Epithelial cell of proximal tubule (primary cell): ENCODE measurements at places on chromosomes 7 and 10. TPM values are rescaled to one million over a fixed set of nuclear protein-coding genes. Genes with fewer than 3 reads are reported as not detected.

Gene STAMBPL1
- total RNA-seq, result 9.9 and 19.2 TPM in 2 replicates

DNA sequence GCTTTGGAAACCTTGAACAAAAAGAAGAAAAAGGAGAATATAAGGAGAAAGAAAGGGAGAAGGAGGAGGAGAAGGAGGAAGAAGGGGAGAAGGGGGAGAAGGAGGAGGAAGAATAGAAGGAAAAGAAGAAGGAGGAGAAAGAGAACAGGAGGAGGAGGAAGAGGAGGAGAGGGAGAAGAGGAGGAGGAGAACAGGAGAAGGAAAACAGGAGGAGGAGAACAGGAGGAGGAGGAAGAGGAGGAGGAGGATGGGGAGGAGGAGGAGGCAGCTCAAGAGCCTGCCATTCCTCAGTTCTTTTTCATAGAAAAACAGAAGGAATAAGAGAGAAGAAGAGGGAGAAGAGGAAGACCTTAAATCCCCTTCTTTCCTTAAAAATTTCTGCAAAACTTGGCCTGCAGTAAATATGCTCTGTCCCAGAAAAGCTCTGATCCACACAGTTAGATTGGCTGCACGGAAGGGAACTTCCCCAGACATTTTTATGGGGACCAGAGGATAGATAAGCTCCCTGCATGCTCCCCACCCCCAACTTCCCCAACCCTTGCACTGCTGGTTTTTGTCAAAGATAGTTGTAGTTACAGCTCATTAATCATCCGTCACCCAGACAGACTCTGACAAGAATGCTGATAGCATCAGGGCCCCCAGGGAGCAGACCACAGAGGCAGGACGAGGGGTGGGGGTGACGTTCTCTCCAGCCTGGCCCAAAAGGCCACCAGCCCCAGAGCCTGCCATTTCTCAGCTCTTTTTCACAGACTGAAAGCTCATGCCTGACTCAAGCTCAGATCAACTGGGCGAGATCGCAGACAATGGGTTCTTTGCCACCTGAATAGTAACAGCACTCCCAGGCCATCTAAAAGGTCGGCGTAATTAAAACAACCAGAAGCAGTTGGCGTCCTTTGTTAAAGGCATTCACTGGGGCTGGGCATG is 34.5 kb upstream of the LYZL1 start:
- no peak for DNase-seq

- no peak for DNase-seq
These were observed at the start of gene TMEM243 for GRCh38 chr7:87219545-87220025. Gene TMEM243, minus strand, starts transcription at chr7:87219732. Its CDS starts 229 bp downstream, at chr7:87219503.

- DNase-seq, result no peak
These were observed 48.7 kb downstream of the LSMEM1 start for GRCh38 chr7:112529521-112529920.

DNA sequence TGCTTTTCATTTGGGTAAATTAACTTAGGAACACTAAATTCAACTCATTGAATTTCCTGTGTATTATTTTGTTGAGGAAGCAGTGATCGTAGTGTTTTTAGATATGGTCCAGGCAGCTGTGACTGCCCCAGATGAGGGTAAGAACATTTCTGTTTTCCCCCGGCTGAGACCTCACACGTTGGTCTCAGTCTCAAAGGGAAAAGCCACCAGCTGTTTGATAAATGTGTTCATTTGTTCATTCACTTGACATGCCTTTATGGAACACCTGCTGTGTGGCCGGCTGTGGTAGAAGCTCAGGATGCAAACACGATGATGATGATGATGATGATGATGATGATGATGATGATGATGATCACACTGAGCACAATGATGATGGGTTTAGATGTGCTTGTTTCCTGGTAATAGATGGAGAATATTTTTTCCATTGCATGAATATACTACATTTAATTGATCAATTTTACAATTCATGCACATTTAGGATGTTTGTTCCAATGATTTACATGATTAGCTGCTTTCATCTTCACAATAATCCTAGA is 125.6 kb upstream of the ZNF32 start:
- no peak for DNase-seq

- no peak for DNase-seq
These were observed 775.5 kb downstream of the CNTNAP2 start for GRCh38 chr7:146892151-146892550.

Gene KIFBP
- 51.4 and 69.2 TPM in 2 replicates for total RNA-seq

Gene HOXA3
- 14.4 and 33.2 TPM in 2 replicates for total RNA-seq
